Keratinocyte (primary cell): ENCODE measurements at places on chromosomes 6 and 20. TPM values are rescaled to one million over a fixed set of nuclear protein-coding genes. Genes with fewer than 3 reads are reported as not detected.

GRCh38 chr6:162541019-162541601, 186.5 kb downstream of the PRKN start:
- no peak for DNase-seq

DNA sequence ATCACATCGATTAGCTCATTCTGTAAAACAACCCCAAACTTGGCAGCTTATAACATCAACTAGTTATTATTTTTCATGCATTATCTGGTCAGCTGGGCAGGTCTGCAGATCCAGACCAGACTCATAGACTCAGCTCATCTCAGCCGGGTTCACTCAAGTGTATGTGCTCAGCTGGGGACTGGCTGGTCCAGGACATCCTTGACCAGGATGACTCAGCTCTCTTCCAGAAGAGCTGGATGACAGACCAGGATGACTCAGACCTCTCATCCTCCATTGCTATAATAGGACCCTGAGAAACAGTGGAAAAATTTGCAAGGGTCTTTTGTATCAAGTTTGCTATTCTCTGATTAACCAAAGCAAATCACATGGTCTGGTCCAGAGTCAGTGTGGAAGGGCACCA, 312.5 kb upstream of the PLCB4 start:
- no peak for DNase-seq

SLC17A3 gene
- not detected in 3 replicates for polyA plus RNA-seq

DNA sequence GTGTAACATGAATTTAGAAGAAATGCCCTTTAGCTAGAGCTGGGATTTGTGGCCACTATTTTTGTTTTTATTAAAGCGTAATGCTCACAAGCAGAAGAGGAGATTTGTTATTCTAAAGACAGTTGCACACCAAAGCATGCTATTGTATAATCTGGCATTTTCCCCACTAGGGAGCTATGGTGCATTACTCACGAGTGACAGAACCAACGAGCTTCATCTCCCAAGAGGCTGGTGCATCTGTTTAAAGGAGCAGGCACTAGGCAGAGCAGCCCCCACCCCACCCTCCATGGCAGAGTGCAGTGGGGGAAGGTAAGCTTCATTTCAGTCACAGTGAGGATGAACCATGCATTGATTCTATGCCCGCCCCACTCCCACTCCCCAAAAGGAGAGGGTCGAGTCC, 287.3 kb upstream of the TSHZ2 start:
- no peak for DNase-seq

TFAP2C gene
- 5.5 to 24.7 TPM (median 11.5 TPM) in 3 replicates for polyA plus RNA-seq
